ENCODE measurements at places on chromosomes 7 and 10.

- DNase-seq, result no peak
These were observed 167.5 kb downstream of the RNLS start for GRCh38 chr10:88415533-88416130.

GRCh38 chr10:83680470-83680891, 458.8 kb upstream of the GHITM start:
- DNase-seq, result no peak

DNA sequence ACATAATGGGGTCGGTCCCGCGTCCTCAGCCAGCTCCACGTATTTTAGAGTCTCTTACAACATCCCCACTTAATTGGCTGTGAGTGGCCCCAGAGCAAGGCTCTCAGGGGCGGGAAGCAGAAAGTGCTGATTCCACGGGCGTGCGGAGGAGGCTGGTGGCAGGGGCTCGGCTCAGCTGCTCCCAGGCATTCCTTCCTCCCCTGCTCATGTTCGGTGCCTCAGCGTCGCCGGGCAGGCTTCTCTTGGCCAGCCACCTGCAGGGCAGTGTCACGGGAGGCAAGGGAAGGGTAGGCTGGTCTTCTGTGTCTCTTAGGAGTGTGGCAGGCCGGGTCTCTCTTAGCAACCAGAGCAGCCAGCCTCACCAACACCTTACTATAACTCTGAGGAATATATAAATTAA, 33.8 kb downstream of the IL15RA start:
- DNase-seq, result no peak

DNA sequence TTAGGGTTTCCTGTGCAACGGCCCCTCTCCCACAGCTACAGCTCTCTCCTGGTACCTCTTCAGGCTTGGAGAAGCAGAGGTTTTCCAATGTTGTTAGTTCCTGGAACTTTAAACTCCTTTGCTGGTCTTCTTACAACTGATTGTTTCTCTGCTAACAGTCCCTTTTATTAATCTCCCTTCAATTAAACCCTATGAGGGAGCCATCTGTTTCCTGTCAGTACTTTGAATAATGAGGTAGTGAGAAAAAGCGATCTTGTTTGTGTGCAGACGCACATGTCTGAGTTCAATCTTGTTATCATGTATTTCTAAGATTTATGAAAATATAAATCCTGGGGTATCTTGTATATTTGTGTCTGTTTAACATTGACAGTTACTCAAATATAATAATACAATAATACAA, 102.4 kb downstream of the MDFIC start:
- DNase-seq, result no peak

GRCh38 chr7:155187061-155187785, 110.5 kb upstream of the INSIG1 start:
- DNase-seq, result no peak

Data from choroid plexus epithelial cell (primary cell).